HFF-Myc (cell line): ENCODE measurements at places on chromosomes 16 and 17.

- DNase-seq = no peak
Measured at GRCh38 chr16:88558457-88559442, 11.5 kb upstream of the ZC3H18 start.

GRCh38 chr16:88804552-88805339 is 1.2 kb downstream of the CDT1 start:
- DNase-seq = no peak

GRCh38 chr17:41974031-41974430 is 7.4 kb downstream of the CNP start:
- no peak for DNase-seq

GRCh38 chr17:31888124-31888523 is 13.4 kb downstream of the UTP6 start:
- no peak for DNase-seq

DNA sequence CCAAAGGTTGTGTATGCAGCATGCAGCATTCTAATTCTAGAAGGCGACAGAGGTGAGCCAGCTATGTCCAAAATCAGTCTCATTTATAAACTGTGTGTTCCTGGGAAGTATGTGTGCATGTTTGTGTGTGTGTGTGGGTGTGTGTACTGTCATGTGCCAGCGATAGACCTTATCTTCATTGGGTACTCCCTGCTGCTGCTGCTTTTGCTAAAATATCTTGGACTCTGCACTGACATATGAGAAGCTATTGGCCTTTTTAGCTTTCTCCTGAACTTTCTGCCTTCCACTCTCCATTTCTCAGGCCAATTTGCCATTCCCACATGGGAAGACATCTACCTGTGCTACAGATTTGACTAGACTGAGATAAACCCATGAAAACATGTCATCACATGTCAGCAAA is 2.0 kb upstream of the LPO start:
- no peak for DNase-seq

DNA sequence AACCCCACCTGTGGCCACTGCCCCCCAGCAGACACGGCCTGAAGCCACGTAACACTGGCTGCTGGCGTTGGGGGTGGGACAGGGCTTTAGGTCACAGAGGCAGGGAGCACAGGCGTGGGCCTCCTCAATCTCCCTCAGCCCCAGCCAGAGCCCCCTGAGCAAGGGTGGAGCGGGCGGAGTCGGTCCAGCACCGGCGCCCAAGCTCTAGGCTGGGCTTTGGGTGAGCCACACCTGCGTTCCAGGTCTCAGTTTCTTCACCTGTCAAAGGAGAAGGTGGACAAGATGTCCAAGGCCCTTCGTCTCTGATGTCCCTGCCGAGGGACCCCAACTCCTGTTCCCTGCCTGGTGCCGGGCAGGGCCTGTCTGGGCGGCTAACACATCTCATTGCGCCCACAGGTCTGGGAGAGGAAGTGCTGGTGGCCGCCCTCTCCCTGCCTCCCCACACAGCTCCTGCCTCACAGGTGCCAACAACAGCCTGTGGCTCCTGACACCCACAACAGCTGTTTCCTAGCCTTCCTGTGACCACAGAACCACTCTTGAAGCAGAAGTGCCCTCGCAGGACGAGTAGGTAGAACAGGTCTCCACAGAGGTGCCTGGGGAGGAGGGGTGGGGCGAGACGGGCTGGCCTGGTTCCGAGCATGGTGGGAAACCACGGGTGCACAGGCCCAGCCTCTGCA is 12.0 kb downstream of the FAM83G start:
- DNase-seq = no peak

- no peak for DNase-seq
Measured at GRCh38 chr16:75996491-75996890, 270.2 kb upstream of the CPHXL start.

- no peak for DNase-seq
Measured at GRCh38 chr16:11744075-11744470, 1.4 kb upstream of the TXNDC11 start.
